Peyer's patch (tissue), 4 donors: ENCODE measurements at places on chromosomes 3 and 15. TPM values are rescaled to one million over a fixed set of nuclear protein-coding genes. Genes with fewer than 3 reads are reported as not detected.

The FBXL22 gene
- total RNA-seq: not detected

The NR2C2 gene
- 84.3 TPM for total RNA-seq

The SH2D7 gene
- total RNA-seq: 3.3 TPM

DNA sequence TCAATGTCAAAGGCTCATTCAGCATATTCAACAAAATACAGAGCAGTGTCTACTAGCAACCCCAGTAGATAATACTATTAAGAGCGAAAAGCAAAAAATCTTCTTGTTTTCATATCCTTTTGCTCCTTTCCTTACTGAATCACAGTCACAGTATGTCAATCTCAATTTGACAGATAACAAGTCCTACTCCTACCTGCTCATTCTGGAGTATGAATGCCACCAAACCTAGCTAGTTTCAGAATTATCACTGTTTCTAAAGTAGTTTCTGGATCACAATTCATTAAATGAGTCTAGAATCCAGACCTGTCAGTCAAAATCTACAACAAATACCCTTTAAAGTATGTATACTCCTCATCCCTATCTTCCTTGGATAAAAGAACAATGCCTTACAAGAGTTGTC is 51.5 kb downstream of the MKRN2 start:
- no peak overlapping the region for H3K27ac ChIP-seq
- H3K27me3 ChIP-seq: no peaks in the 10 kb centered on the region
- DNase-seq: no peak
- H3K36me3 ChIP-seq: no peaks in the 10 kb centered on the region
- no peaks in the 10 kb centered on the region for H3K4me1 ChIP-seq

GRCh38 chr3:48644898-48645760 is 9.9 kb upstream of the SLC26A6 start:
- no peaks in the 10 kb centered on the region for H3K36me3 ChIP-seq
- DNase-seq: no peak
- no peak overlapping the region for H3K4me3 ChIP-seq
- H3K27me3 ChIP-seq: no peaks in the 10 kb centered on the region
- no peaks in the 10 kb centered on the region for H3K4me1 ChIP-seq

- no peak overlapping the region for H3K27ac ChIP-seq
- H3K4me3 ChIP-seq: no peak overlapping the region
- no peak for DNase-seq
- H3K4me1 ChIP-seq: no peaks in the 10 kb centered on the region
- no peaks in the 10 kb centered on the region for H3K36me3 ChIP-seq
Measured at GRCh38 chr3:116050311-116050915, 394.9 kb downstream of the LSAMP start.

GRCh38 chr3:117752984-117753717 is 1043.6 kb downstream of the TUSC7 start:
- no peak overlapping the region for H3K4me3 ChIP-seq
- DNase-seq: no peak
- no peaks in the 10 kb centered on the region for H3K36me3 ChIP-seq

DNA sequence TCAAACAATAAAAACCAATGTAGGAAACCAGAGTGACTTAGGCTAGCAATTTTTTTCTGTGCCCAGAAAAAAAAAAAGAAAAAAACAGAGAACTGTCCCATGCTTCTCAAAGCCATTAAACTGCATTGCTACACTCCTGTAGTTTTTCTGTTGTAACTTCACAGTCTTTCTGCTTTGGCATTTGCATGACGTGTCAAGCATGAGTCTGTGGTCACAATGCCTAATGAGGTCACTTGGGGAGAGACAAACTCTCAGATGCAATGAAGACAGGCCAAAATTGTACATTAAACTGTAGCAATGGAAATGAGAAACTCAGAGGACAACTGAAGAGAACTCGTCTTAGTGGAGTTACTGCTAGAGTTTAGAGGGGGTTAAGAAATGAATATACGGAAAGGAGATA is 30.8 kb downstream of the CCDC80 start:
- DNase-seq: no peak
- H3K36me3 ChIP-seq: no peaks in the 10 kb centered on the region
- no peak overlapping the region for H3K27ac ChIP-seq
- H3K4me3 ChIP-seq: no peak overlapping the region
